NCI-H1417 (cell line): ENCODE measurements at places on chromosomes 13 and 19.
A peak's percentile ranks its signal among the peaks of the same experiment; 100 is the strongest.

DNA sequence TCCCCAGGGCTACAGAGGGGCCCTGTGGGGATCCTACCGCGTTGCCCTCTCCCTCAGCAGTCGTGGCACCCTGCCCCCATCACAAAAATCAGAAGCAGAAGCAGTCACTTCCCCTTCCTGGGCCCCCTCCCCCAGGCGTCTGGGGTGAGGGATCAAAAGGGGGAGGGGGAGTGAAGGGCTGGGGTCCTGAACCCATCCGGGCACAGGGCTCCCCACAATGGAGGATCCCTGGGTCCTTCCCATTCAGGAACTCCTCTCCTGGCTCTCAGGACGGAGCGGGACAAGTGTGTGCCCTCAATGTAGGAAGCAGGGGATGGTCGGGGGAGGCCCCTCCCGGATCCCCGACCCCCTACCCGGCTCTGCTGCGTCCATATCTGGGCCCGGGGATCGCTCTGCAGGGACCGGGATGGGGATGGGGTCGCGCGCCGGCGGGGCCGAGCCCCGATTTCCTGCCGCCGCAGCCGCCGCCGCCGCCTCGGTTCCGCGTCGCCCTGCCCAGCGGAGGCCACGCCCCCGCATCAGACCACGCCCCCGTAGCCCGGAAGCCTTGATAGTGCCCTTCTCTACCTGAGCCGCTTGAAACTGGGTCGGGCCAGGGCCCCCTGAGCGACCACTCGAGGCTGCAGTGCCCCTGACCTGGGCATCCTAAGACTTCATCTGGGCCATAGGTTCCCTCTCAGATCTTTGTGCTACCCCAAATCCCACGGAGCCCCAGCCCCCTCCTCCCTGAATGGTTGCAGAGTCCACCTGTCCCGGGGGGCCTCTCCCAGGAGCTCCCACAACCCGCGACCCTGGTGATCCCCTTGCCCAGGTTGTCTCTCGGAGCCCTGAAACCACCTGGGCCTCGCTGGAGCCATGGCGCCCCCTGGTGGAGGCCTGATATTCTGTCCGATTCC, at the start of gene GMIP:
GMIP (minus strand) TSS at position 500 of the 896 bp plus-strand sequence; CDS start at position 372, 128 bp downstream.
- DNase-seq, result peak; percentile 87

- DNase-seq, result peak; percentile 93
Measured at GRCh38 chr19:17747205-17748098, 3.8 kb upstream of the FCHO1 start.

- DNase-seq, result peak; percentile 64
Measured at GRCh38 chr13:97224544-97225300, 2.6 kb downstream of the MBNL2 start.

- DNase-seq, result no peak
Measured at GRCh38 chr13:43911871-43912270, 32.2 kb downstream of the LACC1 start.

DNA sequence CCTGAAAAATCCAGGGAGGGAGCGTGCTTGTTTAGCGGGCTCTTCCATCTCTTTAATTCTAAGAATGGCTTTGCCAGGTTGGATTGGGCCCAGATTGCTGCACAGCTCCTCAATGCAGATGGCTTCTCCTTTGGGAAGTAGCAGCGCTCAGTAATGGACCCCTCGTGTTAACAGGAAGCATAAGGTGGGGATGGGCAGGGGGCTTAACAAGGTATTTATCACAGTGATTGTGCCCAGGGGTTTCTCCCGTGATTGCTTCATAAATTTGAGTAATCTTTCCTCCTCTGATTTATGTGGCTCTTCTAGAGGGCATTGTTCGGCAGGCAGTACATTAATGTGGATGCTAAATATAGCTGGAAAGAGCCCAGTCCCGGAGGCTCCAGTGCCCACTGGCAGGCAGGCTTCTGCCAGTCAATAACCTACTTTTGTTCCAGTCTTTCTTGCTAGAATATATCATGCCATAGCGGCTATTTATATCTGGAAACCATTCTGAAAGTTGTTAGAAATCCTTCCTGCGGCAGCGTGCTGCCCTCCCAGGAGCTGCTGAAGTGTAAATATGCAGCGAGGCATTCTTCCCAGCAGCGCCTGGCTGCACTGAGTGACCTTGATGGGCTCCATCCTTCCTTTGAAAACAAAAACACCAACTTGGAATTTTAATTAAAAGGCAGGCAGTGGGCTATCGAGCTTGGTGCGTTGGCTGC, 65.0 kb downstream of the FGF9 start:
- peak; percentile 39 for DNase-seq

DNA sequence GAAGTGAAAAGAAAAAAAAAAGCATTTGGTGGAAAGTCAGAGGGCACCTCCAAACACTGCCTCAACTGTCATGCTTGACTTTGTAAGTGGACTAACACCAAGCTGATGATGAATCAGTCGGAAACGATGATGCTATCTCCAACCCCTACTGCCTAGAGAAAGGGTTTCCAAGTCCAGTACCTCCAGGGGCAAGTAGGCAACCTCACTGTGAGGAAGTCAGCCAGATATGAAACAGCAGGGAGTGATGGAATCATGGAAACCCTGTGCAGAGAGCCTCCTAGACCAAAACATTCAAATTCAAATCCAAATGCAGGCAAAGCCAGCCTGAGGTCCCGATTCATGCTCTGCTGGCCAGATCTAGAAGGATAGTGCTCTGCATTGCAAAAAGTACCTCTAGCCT, 100.9 kb upstream of the SERP2 start:
- no peak for DNase-seq

- DNase-seq, result no peak
Measured at GRCh38 chr19:18889949-18890745, 5.8 kb downstream of the CERS1 start.

DNA sequence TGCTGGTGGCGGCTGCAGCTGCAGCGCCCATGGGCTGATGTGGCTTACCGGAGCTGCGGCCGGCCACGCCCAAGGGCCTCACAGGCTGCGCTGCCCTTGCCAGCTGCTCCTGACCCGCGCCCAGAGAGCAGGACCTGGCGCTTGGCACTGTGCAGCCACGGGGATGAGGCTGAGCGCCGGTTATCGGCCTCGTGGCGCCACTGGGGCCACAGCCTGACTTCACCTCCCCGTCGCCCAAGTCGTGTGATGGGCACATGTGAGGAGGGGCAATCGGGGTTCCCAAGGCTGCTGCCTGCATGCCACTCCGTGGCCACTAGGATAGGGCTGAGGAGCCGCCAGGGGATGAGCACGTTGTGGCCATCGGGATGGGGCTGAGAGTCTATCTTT, 77.2 kb upstream of the PABPC3 start:
- DNase-seq, result no peak

- no peak for DNase-seq
Measured at GRCh38 chr19:43705729-43706128, 10.1 kb upstream of the IRGC start.

DNA sequence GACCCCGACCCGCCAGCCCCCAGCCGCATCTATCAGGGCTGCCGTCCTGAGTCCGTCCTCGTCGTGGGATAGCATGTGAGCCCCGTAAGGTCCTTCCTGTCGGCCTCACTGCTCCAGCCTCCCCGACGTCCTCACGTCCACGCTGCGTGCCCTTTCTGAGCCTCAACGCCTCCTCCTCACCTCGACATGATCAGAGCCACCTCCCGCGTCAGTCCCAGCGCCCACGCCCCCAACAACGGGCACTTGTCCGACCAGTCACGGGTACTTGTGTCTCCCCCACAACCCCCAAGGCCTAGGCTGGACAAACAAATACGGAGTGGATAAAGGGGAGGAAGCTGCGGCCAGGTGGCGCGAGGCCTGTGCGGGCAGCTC, 665 bp downstream of the ZNF497 start:
- peak; percentile 79 for DNase-seq

GRCh38 chr13:33015241-33015668, 968 bp upstream of the KL start:
- no peak for DNase-seq

GRCh38 chr19:7196763-7197118, 97.5 kb downstream of the INSR start:
- no peak for DNase-seq

GRCh38 chr19:29587518-29587986, 18.5 kb upstream of the POP4 start:
- DNase-seq, result no peak

DNA sequence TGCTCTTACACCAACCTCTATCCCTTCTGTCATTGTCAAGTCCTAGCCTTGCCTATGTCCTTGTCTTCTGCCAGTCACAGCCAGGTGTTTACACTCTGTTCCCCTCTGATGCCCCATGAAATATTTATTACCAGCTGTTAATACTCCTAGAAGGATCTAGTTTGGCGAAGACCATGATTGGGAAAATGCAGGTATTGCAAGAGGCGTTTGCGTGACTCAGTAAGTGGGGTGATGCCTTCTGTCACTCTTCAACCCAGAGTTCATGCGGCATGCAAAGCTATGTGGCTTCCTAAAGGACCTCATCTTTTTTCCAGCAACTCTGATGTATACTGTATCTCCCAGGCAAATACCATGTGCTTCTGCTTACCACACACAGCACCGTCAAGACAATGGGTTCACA, 81.8 kb upstream of the GJB6 start:
- DNase-seq, result no peak

GRCh38 chr19:3638208-3639193, 11.9 kb upstream of the CACTIN start:
- DNase-seq, result no peak

DNA sequence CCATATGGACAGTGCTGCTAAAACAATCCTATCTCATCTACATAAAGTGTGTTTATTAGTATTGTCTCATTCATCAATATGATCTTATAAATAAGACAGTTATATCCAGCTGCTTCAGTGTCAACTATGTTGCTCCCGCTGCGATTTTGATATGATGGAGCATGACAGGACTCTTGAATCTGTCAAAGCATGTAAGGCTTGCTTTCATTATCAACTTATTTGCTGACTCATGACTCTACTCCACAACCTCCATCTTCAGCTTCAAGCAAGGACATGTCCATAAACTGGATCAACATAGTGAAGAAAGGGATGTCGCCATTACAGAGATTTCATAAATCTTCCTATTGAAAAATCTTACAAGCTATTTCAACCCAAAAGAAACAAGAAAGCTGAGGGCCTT, 2812.6 kb downstream of the PCDH9 start:
- no peak for DNase-seq

- no peak for DNase-seq
Measured at GRCh38 chr13:72931311-72931710, 127.5 kb upstream of the KLF5 start.

DNA sequence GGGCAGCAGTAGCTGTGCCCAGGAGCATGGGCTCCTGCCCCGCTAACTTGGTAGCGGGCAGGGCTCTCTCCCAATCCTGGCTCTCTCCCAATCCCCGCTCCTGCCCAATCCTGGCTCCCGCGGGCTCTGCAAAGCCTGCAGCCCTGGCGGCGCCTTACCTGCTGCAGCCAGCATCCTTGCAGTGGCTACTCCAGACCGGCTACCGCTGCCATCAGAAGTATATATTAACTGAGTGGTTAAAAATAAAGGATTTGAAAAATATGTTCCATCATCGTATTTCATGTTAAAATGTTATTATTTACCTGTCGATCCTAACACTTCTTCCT, 698.2 kb downstream of the SLITRK1 start:
- no peak for DNase-seq

DNA sequence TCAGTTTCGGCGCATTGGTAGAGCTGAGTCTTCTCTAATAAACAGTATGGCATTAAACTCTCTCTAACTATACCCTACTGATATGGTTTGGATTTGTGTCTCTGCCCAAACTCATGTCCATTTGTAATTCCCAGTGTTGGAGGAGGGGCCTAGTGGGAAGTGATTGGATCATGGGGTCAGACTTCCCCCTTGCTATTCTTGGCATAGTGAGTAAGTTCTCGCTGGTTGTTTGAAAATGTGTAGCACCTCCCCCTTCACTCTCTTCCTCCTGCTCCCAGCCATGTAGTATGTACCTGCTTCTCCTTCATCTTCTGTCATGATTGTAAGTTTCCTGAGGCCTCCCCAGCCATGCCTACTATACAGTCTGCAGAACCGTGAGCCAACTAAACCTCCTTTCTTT, 682.7 kb upstream of the ARGLU1 start:
- DNase-seq, result no peak

- peak; percentile 11 for DNase-seq
Measured at GRCh38 chr19:29878973-29879654, 62.9 kb upstream of the URI1 start.

GRCh38 chr19:17125062-17125727, 49.6 kb downstream of the MYO9B start:
- no peak for DNase-seq

- DNase-seq, result no peak
Measured at GRCh38 chr19:40392894-40393517, 3.0 kb upstream of the HIPK4 start.

DNA sequence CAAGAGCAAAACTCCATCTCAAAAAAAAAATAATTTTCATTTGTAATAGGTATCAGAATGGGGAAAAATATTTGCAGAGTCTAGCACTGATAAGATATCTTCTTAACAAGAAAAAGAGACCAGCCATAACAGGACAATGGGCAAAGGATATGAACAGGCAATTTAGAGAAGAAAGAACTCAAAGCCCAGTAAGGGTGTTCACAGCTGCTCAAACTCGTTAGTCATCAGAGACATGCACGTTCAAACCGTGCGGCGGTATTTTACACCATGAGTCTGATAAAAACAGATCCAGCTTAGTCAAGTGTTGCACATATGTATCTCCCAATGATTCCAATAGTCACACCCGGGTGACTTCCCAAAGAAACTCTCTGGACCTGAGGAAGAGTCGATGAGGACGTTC, 13.7 kb upstream of the NCCRP1 start:
- no peak for DNase-seq

GRCh38 chr13:112779856-112780604, 90.2 kb downstream of the ATP11A start:
- DNase-seq, result no peak

- DNase-seq, result peak; percentile 16
Measured at GRCh38 chr19:3210347-3211017, 14.0 kb upstream of the CELF5 start.

DNA sequence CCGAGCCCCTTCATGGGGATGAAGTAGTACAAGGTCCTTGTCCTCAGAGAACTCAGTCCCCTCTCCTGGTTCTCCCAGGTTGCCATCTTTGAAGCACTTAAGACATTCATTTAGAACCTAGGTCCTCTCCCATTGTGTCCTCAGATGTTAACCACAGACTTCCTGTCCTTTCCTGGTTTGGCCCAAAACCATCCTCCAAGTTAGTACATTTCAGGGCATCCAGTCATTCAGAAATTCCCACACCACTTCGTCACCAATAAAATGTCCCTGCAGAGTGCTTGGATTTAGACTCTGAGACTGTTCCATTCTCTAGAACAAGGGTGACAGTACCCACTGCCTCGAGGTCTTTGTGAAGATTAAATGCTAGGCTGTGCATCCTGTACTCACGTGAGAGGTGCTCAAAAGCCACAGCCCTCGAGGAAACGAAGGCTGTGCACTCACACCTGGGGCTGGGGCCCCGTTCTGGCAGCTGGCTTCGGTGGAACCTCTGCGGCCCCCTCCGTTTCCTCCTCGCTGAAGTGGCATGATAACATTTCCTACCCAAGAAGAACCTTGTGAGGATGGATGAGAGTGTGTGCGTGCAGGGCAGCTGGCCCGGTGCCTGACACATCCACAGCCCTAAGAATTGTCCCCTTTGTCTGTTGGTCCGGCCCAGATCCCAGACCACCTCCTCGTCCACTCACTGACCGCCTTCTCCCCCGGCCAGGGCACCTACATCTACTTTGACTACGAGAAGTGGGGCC, 4.7 kb downstream of the LENG1 start:
- DNase-seq, result no peak

GRCh38 chr19:38081547-38082255, 142.3 kb downstream of the DPF1 start:
- no peak for DNase-seq

- DNase-seq, result no peak
Measured at GRCh38 chr13:54733639-54734038, 1705.0 kb downstream of the OLFM4 start.

GRCh38 chr13:21078501-21078900, 17.1 kb upstream of the LATS2 start:
- no peak for DNase-seq

- DNase-seq, result no peak
Measured at GRCh38 chr13:80989241-80989640, 648.3 kb upstream of the SPRY2 start.
